ENCODE measurements at places on chromosomes 7 and 10.
A peak's percentile ranks its signal among the peaks of the same experiment; 100 is the strongest.

GRCh38 chr10:98020254-98020653 lies 10.2 kb downstream of the CRTAC1 start:
- DNase-seq, result no peak

DNA sequence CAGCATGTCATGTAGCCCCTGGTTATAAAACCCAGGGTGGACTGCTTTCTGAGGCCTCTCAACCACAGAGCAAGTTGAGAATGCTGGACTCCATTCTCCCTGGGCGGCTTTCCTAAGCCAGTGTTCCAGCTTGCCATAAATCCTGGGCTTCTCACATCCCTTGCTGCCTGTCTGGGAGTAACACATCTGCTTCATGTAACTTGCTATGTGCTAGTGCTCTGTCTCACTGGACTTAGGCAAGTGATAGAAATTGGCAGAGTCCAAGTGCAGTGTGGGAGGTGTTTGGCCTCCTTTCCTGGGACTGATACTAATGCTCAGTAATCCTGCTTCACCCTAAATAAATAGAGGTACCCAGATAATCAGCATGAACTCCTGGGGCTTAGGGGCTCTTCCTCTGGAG lies 277.1 kb upstream of the POM121L12 start:
- DNase-seq, result no peak

GRCh38 chr10:78416031-78417011 lies 382.7 kb downstream of the RPS24 start:
- DNase-seq, result no peak

- DNase-seq, result no peak
These were observed 13.2 kb downstream of the ATG9B start for GRCh38 chr7:151011097-151011409.

GRCh38 chr7:157684909-157685429 lies 348.2 kb downstream of the DNAJB6 start:
- DNase-seq, result no peak

- DNase-seq, result no peak
These were observed 8.4 kb downstream of the GIGYF1 start for GRCh38 chr7:100685631-100686145.

- DNase-seq, result no peak
These were observed 97.2 kb downstream of the PODXL start for GRCh38 chr7:131459256-131459655.

GRCh38 chr10:43888586-43888985 lies 239.9 kb upstream of the ZNF32 start:
- DNase-seq, result no peak

- DNase-seq, result peak; percentile 60
These were observed 1.2 kb downstream of the TPK1 start for GRCh38 chr7:144834641-144835144.

- DNase-seq, result no peak
These were observed 42.9 kb downstream of the ANTXRL start for GRCh38 chr10:46329690-46330016.

DNA sequence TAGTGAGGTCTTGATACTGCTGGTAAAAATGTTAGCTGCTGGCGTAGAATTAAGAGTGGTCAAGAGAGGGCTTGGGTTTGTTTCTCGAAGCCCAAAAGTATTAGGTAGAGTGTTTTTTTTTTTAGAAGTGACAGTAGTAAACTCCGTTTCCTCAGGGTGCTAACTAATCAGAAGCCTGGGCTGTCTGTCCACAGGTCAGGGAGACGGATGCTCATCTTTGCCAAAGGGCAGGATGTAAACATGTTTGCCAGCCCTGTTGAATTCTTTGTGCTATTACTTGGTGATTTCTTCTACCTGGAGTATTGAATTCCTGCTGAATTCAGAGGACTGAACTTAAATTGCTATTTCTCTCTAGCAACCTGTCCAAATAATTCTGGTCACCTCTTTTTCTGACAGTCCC lies 117.1 kb downstream of the SND1 start:
- DNase-seq, result no peak

- no peak for DNase-seq
These were observed 44.2 kb upstream of the AQP1 start for GRCh38 chr7:30867483-30867882.

- no peak for DNase-seq
These were observed 138.5 kb downstream of the SEMA3A start for GRCh38 chr7:84055904-84056605.

GRCh38 chr7:68269405-68269804 lies 1272.8 kb downstream of the TYW1 start:
- DNase-seq, result no peak

GRCh38 chr10:70035531-70035930 lies 17.1 kb upstream of the MACROH2A2 start:
- no peak for DNase-seq

DNA sequence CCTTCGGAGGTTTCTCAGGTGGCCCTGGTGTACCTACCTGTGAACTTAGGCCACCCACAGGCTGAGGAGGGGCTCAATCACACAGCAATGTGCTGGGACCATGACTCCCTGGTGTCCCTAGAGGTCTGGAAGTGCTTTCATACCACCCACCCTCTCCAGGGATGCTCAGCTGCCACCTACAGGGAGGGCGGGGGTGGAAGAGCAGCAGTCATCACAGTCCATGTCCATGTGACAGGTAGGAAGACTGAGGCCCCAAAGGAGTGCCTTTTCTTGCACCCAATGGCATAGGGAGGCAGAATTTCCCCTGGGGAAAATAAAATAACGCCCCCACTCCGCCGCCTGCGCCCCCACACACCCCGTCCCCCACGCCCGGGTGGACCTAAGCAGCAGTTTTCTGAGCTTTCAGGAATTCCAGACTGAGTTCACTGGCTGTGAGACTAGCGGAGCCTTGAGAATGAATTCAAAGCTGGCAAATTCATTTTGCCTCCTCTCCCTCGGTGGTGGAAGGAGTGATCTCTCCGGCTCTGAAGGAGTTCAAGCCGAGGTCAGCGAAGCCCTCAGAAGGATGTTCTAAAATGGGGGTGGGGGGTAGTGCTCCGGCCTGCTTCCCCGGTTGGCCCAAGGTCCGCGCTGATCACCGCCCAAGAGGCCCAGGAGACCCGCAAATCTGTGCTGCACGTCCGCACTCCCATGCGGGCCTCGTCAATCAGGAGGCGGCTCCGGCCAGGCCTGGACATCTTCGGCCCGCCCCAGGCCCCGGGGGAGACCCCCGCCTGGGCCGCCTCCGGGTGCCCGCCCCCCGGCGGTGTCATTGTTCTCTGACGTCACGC lies 2.1 kb upstream of the ZMIZ1 start:
- DNase-seq, result peak; percentile 75

DNA sequence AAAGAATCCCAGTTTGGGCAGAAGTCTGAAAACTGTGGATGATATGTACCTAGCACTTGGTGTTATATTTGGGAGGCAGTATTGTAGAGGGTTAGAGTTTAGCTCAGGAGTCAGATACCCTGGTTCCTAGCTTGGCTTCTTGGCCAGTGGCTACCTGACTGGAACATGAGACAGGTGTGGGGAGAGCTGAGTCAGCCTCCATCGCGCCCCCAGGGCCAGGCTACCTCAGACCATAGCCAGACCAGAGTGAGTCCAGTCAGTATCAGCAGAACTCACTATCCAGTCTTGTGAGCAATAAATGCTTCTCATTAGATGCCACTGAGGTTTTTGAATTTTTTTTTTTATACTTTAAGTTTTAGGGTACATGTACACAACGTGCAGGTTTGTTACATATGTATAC lies 26.0 kb downstream of the CYP3A5 start:
- no peak for DNase-seq

- no peak for DNase-seq
These were observed 205.0 kb downstream of the SORCS1 start for GRCh38 chr10:106959521-106959920.

DNA sequence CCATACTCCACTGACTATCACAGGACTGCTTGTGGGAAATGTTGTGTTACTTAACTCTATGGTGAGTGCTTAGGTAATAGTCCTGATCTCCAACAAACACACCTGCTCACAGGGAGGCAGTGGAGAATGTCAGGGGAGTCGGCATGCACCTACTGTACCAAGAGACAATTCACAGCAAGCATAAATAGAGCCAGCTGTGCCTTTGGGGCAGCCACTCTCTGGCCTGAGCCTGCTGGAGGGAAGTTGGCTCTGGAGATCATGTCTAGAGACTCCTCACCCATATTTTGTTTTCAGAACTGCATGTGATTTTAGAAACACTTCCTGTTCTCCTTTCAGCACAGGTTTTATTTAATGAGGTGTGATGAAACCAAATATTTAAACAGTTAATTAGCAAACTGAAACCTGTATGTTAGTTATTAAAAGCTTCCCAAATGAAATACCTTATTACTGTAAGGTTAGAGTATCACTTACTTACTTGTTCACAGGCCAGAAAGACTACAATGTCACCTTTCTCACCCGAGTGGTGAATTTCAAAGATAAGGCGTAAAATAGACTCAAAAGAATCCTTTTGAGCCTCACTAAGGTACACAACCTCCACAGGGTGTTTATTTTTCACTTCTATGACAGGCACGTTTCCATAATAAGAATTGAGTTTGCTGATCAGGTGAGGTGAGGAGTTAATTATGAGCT lies 21.8 kb downstream of the DHX32 start:
- DNase-seq, result no peak

- no peak for DNase-seq
These were observed 3.8 kb downstream of the HTR5A start for GRCh38 chr7:155073922-155074321.

DNA sequence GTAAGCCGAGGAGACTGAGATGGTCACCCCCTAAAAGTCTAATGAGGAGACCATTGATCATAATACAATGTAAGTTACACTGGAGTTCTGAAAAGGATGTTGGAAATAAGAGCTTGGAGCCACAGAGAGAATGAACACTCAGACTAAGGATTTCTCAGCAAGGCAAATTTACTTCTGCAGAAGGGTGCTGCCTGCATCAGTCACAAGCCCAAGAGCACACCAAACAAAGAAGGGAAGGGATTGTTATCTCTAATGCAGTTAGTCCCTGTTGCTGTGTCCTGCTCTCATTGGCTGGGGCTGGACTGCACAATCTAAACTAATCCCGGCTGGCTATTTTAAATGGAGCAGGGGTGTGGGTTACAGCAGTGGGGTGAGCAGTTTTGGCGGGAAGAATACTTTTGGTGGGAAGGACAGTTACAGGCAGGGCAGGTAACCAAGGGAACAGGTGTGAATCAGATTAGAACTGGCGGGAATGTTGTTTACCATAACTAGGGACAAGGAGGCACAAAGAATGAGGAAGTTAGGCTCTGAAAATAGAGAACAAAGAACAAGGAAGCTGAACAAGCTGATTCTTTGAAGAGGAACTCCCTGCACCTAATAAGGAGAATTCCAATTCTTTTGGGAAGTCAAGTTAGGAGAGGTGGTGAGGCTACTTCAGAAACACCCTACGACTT lies 30.3 kb upstream of the TRIM24 start:
- no peak for DNase-seq

- no peak for DNase-seq
These were observed 9.0 kb upstream of the TACR2 start for GRCh38 chr10:69425511-69426298.

- no peak for DNase-seq
These were observed 607.2 kb upstream of the KCND2 start for GRCh38 chr7:119665796-119666195.

- DNase-seq, result no peak
These were observed 1087.0 kb upstream of the AUTS2 start for GRCh38 chr7:68511281-68511680.

GRCh38 chr7:15747301-15747700 lies 60.8 kb upstream of the MEOX2 start:
- DNase-seq, result no peak

DNA sequence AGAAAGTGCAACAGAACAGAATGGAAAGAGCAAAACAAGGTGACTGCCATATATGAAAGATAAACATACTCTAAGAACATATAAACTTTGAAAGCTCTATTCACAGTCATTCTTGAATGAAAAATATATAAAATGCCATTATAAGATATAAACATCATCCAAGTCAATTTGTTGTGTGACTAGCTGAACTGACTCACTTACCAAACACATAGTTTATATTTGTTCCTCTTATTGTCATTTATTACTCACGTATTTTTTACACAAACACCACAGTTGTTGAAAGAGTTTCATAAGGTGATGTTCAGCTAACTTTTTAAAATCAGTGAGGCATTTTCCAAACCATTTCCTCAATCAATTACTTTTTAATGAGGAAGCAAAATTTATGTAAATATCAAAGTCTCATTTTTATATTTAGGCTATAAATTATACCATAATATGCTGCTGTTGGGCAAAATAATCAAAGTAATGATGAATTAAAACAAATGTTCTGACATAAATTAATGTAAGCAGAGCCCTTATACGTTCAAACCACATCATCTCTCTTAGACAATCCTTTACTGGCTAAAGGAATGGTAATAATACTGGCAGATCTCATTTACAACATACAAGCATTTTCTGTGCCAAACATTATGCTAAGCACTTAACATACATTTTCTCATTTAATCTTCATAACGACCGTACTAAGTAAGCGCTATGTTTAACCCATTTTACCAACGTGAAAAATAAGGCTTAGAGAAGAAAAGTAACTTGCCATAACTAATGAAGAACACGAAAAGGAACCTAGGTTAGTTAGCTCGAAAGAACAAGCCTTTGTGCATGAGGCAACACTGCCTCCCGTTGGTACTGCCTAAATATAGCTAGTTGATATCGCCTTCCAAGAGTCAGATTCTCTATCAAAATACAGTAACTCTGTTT lies 7.3 kb downstream of the LRRN3 start:
- DNase-seq, result no peak

- no peak for DNase-seq
These were observed 287.1 kb upstream of the NEBL start for GRCh38 chr10:21184216-21184615.

GRCh38 chr7:69020536-69020935 lies 577.7 kb upstream of the AUTS2 start:
- DNase-seq, result no peak

- no peak for DNase-seq
These were observed 213.6 kb upstream of the CELF2 start for GRCh38 chr10:10804061-10804460.

GRCh38 chr7:66050990-66051448 lies 24.6 kb upstream of the ASL start:
- DNase-seq, result no peak

DNA sequence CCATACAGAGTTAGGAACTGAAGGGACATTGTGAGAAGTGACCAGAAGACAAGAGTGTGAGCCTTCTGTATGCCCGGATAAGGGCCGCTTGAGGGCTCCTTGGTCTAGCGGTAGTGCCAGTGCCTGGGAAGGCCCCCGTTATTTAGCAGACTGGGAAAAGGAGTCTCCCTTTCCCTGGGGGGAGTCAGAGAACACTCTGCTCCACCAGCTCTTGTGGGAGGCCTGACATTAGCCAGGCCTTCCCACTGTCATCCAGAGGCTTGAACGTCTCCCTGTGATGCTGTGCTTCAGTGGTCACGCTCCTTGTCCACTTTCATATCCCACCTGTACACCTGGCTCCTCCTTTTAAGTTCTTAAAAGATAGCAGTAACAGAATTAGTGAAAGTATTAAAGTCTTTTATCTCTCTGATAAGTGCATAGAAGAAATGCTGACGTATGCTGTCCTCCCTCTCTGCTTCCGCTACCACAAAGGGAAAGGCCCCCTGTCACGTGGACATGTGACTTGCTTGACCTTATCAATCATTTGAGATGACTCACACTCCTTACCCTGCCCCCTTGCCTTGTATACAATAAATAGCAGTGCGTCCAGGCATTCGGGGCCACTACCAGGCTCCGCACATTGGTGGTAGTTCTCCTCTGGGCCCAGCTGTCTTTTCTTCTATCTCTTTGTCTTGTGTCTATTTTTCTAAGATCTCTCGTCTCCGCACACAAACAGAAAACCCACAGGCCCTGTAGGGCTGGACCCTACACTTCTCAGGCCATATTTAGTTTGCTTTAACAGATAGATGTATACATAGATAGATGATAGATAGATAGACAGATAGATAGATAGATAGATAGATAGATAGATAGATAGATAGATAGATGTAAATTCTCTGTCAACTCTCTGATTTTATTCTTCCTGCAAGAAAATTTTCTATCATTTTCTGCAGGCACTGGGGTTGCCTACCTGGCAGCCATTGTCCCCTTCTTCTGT lies 131.5 kb upstream of the JCAD start:
- DNase-seq, result no peak

Measured in GM10248 (cell line).